Left renal cortex interstitium (tissue), 4 donors: ENCODE measurements at places on chromosomes 6 and 20. TPM values are rescaled to one million over a fixed set of nuclear protein-coding genes. Genes with fewer than 3 reads are reported as not detected.

TMC2 gene
- 0.43 TPM for polyA plus RNA-seq

MATN4 gene
- 0.52 TPM for polyA plus RNA-seq

SLC22A7 gene
- 0.30 TPM for polyA plus RNA-seq

HAO1 gene
- 0.06 TPM for polyA plus RNA-seq

DNA sequence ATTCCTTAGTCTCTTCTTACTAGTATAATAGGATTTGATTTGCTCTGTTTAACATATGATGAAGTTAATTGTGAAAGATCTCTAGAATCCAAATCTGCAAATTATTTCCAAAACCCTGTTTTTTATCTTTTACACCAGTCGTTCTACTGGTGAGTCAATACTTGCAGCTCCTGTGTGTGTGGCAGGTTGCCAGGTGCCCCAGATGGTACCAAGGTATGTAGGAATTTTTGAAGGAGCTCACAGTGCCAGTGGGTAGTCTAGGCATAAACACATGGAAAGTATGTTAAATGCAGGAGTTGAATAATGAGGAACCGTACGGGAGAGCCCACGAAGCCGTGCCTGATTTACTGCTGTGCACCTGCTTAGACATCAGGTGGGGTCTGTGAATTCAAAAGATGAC is 192.2 kb downstream of the FARS2 start:
- no peak for DNase-seq

DNA sequence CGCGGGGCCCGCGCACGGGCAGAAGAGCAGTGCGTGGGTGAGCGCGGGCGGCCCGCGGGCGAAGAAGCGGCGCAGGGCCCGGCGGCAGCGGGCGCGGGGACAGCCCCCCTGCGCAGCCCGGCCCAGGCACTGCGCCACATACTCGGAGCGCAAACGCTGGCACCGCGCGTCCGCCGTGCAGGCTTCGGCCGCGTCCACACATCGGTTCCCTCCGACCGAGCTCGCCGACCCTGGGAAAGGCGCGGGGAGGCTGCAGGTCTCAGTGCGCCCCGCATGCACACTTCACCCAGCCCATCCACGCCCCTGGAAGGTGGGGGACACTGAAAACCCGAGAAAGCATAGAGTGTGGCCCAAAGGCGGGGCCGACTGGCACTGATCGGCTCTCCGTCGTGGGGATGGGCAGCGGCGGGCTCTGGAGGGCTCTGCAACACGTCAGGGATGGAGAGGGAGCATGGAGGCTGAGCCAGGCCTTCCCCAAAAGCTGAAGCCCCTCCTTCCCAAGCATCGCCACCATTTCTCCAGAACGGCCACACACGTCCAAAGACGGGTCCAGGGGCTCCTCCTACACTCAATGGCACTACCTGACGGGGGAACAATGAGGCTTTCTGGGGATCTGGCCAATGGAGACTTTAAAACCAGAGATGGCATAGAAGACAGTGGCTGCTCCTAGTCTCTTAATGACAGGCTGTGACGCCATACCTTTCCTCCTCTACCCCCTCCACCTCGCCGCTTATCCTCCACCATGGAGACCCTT is 2.0 kb downstream of the GFRA4 start:
- no peak for DNase-seq

DNA sequence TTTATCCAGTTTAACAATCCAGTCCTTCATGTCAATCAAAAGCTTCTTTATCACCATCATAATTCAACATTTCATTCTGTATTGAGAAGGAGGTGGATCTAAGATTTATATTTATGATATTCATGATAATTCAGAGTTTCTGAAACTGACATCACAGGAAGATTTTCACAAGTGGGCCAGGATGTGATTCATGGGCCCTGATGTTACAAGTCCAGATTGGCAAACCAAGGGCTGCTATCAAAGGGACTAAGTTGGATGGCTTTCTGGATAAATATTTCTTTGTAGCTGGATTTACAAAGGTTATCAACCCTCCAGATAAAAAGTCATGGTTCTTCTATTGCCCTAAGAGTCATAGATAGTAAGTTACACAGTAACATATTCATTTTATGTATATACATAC is 866.5 kb downstream of the KIF16B start:
- no peak for DNase-seq

- DNase-seq = no peak
These were observed 224.3 kb downstream of the LRFN2 start for GRCh38 chr6:40362859-40363258.
